ENCODE measurements at places on chromosomes 7 and 10. TPM values are rescaled to one million over a fixed set of nuclear protein-coding genes. Genes with fewer than 3 reads are reported as not detected.

GRCh38 chr10:43962346-43963191 is 313.9 kb upstream of the ZNF32 start:
- DNase-seq, result no peak

DNA sequence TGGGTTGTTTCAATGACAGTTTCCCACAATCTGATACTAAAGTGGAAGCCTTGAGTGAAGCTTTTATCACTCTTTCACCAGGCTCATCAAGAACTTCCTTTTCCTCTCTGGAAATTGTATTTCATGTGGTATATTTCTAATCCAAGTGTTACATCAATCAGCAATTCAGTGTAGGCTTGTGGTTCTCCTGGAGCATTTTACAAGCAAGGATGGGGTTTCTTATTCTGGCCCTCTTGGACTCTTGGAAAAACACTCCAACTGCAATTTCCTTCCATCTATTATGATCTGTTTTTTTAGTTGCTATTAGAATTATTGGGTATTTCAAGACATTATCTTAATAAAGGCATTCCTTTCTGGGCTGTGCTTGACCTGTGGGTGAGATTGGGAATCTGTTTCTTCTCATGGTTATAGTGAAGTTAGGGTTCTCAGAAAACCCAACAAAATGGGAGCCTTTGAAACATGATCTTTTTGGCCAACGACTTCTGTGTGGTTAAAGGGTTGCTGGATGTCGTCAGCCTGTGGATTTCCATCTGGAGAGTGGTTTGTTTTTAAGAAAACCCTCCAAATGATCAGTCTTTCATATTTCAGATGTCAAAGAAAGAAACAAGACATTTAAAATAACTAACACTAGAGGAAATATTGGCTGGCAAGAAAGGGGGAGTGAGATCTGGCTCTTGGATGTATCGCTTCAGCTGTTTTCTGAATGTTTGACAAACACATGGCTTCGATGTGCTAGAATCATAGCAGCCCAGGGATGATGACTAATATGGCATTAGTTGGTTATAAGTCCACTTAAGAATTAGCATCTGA is 540.2 kb downstream of the LRMDA start:
- no peak for DNase-seq

- no peak for DNase-seq
Observed at GRCh38 chr10:14616955-14617730, 157.6 kb downstream of the FAM107B start.

WNT8B gene
- not detected for total RNA-seq

AKR1C4 gene
- not detected for total RNA-seq

DNA sequence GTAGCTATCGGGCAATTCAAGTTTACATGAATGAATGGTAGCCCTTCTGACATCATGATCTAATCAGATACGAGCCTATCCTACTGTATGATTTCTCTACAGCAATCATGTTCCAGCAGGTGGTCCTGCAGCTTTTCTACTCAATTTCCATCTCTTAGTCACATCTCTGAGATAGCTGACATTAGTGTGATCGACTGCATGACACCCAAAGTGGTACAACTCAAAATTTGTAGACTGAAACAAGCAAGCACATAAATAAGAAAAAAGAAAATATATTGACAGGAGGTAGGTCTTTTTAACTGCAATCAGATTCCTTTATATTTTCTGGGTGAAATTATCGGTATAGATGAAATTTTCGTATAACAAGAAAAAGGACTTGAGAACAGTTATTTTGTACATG is 132.0 kb downstream of the PPP1R17 start:
- DNase-seq, result no peak

DNA sequence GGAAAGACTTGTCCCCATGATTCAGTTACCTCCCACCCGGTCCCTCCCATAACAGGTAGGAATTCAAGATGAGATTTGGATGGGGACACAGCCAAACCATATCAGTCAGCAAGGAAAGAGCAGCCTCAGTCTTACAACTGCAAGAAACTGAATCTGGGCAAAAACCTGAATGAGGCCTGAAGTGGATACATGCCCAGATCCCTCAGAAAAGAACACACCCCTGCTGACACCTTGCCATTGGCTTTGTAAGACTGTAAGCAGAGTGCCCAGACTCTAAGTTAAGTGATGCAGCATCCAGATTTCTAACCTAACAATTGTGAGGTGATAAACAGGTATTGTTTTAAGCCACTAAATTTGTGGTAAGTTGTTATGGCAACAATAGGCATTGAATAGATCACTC is 670.8 kb downstream of the SORCS1 start:
- no peak for DNase-seq

DNA sequence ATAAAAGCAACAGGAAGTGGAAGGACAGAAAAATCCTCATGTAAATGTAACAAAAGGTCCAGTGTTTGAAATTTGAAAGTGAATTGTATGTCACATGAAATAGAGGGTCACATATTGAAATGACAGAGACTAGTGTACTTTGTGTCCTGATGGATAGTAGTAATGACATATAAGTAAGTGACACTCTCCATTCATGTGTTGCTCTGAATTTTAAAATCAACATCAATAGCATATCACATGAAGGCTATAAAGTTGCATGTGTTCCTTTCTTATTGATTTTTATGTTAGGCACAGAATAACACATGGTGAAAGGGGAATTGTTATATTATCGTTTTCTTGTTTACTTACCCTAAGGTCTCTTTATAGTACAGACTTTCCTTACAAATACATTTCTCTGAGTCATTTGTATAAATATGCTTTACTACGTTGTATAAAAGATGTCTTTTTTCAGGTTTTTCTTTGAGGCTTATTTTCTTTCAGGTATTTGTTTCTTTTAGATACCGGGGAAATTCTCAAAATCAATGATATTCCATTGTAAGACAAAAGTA is 104.6 kb upstream of the CACNA2D1 start:
- DNase-seq, result no peak

DNA sequence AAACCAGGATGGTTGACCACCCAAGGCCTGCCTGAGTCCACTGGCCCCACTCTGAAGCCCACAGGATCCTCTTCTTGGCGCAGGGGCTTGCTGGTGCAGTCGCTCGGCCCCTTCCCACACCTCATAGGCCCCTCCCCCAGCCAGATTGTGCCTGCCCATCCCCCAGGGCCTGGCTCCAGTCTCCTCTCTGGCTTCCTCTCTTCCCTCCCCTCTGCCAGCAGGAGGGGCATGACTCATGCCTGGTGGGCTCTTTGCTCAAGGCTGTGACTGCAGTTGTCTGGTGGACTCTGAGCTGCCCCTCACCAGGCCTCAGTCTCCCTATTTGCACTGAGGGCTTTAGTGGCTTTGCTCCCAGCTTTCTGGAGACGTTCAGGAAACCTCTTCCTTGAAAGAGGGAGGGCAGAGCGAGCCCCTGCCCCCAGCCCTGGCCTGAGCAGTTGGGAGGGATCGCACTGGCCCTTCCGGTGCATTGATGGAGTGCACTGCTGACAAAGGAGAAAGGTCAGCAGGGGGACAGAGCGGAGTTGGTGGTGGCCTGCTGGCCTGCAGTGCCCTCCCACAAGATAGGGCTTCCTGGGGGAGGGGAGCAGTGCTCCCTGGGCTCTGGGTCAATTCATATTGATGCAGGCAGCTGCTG is 60.7 kb downstream of the ZMIZ1 start:
- no peak for DNase-seq

DNA sequence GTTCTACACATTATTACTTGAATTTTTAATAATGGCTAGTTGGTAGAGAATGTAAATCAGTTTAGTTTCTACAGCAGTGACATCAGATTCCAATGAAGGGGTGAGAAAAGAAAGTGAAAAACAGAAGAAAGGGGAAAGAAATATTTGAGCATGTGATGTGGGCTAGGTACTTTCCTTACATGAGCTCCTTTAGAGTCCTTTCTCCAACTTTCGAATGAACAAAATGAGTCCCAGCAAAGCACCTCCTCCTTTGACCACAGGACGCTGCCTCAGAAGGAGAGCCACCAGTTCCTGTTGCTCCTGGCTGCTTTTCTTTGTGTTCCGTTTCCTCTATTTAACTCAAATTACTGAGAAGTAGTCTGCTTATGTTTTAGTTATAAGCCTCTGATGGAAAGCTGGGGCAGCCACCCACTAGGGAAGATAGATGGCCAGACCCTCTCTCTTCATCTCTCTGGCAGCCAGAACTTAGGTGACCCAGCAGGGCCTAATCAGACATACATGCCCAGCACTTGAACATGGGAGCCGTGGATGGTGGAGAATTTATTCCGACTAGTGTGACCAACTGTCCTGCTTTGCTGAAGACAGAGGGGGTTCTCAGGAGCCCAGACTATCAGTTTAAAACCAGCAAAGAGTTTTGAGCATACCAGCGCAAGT is 82.4 kb upstream of the NME8 start:
- no peak for DNase-seq

ZNF679 gene
- not detected for total RNA-seq

CPEB3 gene
- 0.92 TPM for total RNA-seq

- no peak for DNase-seq
Observed at GRCh38 chr10:132677096-132677472, 108.9 kb downstream of the NKX6-2 start.

DNA sequence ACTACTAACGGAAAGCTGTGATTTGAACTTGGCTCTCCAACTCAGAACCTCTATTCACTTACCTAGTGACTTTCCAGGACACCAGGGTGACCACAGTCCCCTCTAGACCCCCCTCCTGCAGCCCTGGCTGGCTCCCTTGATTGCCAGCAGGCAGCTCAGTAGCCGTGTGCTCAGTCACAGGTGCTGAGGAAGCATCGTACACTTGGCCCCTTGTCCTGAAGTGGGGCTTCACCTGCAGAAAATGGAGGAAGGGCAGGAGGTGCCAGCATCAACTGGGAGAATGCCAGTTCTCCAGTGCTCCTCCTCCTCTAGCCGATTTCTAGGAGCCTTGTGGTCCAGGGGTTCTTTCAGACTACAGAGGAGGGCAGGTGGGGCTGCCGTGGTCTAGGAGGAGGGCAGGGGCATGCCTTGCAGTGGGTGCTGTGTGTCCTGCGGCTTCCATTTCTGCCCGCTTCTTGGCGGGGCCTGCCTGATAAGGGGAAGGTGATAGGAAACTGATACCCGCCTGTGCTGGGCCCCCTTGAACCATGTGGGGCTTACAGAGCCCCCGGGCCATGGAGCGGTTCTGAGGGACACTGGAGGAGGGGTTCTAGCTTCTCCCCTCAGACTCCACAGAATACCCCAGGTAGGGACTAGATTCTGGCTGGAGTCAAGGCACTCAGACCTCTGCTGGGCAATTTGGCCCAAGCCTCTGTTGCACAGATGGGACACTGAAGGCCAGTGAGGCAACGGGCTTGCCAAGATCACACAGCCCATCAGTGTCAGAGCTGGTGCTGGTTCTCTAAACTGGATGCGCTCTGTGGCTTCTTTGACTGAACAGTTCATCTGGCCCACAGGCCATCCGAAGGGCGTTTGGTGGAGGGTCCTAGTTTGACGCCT is 14.0 kb downstream of the FAM241B start:
- DNase-seq, result no peak

NAT16 gene
- total RNA-seq, result not detected

DNA sequence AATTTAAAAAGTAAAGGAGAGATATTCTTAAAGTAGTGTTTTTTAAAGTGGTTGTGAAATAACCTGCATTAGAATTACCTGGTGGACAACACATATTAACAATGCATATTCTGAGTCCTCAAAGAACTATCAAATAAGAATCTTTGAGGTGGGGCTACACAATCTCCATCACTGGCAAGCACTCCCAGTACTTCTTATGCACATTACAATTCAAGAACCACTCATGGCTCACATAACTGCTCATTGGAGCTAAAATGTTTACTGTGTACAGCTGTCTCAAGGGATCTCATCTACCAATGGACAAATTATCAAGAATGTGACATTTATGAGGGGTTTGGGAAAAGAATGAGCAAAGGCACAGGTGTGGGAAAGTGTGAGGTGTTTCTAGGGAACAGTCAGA is 692.0 kb downstream of the PHTF2 start:
- DNase-seq, result no peak

DNA sequence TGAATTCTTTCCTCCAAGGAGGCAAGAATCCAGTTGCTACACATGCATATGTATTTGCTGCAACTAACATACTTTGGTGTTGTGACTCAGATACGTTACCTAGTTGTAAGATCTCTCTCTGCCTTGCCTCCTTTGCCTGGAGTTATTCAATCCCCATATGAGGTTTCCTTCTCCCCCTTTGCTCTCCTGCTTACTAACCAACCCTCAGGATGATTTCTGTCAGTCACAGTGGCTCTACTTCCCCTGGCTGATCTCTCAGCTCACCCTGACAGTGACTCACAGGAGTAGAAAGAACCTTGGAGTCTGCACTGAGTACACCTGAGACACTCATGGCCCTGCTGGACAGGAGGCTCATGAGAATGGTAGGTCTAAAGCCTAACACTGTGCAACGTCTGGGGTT is 92.0 kb downstream of the TMEM106B start:
- no peak for DNase-seq

- DNase-seq, result no peak
Observed at GRCh38 chr7:159160450-159160849, 15.8 kb upstream of the VIPR2 start.
